ENCODE measurements at places on chromosomes 3 and 15.

GRCh38 chr3:5022187-5022965, 43.1 kb downstream of the BHLHE40 start:
- no peak for DNase-seq

GRCh38 chr15:51909584-51909983, 62.0 kb downstream of the LEO1 start:
- DNase-seq, result no peak

DNA sequence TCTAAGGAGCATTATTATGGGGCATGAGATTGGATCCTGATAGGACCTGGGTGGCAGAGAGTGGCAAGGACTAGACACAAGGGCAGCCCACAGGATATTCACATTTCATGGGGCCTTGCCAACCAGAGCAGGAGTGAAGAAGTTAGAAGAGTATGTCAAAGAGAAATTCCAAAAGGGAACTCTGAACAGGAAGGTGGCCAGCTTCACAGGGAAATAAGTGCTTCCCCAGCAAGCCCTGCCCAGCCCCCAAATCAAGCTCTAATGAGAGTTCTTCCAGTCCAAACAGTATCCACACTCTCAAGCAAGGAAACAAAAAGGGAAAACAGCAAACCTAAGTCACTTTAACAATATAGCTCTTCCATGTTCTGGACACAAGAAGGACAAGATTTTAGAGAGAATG, 130.2 kb upstream of the COL8A1 start:
- DNase-seq, result no peak

GRCh38 chr3:15953841-15954240, 156.1 kb upstream of the ANKRD28 start:
- DNase-seq, result no peak

DNA sequence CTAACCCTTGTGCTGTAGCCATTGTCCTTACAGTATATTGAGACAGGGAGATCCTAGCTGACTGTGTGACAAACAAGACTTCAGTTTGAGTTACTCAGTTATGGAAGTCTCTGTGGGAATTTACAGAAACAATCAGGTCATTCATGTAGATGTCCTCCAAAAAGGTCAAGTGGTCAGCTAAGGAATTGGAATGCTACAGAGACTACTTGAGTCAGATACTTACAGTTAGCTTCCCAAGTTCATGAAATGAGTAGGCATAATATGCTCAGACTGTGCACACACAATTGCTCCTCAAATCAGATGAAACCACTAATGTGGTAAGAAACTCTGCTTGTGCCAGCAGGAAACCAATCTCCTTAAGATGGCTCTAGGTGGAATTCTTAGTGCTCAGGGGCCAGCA, 985.7 kb downstream of the NSUN3 start:
- no peak for DNase-seq

DNA sequence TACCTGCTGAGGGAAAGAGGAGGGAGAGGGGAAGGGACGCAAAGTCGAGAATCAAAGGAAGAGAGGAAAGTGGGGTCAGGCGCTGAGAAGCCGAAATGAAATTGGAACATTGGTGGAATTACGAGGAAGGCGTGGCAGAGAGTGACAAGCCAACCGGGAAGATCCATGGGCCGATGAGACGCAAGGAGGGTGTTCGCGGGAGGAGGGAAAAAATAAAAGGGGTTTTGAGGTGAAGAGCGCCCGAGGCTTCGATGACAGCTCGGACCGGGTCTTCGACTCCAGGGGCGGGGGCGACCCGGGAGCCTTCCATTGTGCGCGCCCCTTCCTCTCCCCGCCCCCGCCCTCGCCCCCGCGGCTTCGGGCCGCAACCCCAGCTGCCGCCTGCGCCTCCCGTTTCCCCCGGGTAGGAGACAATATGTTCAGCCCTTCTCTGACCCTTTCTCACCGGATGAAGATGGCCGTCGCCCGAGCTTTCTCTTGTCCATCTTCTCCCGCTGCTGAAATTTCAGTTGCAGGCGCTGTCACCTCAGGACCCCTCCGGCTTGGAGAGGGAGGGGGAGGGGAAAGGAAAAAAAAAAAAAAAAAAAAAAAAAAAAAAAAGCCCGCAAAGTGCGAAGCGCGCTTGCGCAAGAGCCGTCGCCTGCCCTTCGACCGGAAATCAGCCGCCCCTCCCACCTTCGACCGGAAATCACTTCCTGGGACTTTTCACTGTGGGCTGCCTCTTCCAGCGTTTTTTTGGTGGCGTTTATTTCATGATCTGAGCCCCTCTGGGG, at the start of gene SENP7:
Gene SENP7, minus strand, starts transcription at position 567 of the 773 bp plus-strand sequence. Its CDS starts 82 bp downstream, at position 485.
- DNase-seq, result peak; percentile 76

GRCh38 chr3:128591738-128592426, 58.7 kb downstream of the RPN1 start:
- DNase-seq, result no peak

DNA sequence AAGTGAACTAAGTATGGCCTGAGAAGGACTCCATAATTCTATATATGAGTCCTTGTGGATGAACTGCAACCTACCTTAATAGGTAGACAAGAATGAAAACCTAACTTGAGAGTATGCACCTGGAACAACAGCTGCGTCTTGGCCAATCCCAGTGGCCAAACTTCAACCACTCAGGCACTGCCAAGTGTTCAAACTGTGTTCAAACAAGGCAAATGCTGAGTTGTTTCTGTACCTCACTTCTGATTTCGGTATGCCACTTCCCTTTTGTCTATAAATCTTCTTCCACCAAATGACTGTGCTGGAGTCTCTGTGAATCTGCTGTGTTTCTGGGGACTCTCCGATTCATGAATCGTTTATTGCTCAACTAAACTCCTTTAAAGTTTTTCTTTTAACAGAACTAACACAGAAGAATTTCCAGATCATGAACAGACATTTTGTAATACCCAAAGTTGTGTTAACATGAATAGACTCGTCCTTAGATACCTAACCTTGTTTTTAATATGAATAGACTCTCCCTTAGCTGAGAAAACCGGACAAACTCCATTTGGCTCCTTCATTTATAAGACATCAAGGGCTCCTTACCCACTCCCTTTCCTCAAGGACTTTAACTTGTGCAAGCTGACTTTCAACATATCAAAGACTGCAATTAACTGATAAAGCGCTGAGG, 4.1 kb downstream of the ZNF717 start:
- no peak for DNase-seq

DNA sequence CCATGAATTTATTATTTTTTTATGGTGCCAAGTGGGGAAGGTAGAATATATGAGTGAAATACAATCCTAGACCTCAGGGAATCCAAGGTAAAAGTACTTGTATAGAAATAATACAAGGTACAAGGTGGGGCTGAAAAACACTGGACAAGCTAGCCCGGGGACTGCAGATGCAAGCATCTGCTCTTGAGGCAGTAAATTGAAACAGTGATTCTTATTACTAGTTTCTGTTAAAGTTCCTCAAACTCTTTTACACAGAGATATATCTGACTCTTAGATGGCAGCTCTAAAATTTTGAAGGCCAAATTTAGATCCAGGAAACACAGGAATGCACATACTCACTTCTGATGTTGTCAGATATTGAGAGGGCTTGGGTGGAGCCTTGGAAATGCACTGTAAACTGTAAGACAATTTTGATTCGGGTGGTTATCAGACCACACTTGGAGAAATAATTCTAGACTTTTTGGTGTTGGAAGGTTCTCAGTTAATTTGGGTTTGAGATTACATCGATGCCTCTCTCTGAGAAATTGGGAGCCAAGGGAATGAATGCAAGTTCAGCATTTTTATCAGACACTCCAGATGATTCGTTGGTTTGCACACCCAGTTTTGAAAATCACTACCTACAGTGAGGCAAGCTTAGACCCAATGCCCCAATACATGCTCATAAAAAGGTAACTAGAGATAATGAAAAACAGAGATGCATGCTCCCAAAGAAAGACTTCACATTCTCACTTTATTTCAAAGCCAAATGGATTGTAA, 7.3 kb downstream of the TP63 start:
- no peak for DNase-seq

GRCh38 chr15:67416891-67417290, 104.0 kb upstream of the C15orf61 start:
- no peak for DNase-seq

DNA sequence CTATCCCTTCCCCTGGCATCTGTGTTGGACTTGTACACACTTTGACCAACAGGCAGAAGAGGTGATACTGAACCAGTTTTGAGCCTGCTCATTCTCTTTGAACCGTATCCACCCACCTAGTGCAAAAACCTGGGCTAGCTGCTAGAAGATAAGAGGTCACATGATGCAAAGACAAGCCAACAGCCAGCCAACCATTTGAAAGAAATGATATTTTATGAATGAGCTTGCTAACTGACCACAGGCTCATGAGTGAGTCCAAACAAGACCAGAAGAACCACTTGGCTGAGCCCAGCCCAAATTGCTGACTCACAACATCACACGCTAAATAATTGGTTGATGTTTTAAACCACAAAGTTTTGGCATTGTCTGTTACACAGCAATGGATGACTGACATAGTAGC, 74.0 kb upstream of the CTNNB1 start:
- no peak for DNase-seq

DNA sequence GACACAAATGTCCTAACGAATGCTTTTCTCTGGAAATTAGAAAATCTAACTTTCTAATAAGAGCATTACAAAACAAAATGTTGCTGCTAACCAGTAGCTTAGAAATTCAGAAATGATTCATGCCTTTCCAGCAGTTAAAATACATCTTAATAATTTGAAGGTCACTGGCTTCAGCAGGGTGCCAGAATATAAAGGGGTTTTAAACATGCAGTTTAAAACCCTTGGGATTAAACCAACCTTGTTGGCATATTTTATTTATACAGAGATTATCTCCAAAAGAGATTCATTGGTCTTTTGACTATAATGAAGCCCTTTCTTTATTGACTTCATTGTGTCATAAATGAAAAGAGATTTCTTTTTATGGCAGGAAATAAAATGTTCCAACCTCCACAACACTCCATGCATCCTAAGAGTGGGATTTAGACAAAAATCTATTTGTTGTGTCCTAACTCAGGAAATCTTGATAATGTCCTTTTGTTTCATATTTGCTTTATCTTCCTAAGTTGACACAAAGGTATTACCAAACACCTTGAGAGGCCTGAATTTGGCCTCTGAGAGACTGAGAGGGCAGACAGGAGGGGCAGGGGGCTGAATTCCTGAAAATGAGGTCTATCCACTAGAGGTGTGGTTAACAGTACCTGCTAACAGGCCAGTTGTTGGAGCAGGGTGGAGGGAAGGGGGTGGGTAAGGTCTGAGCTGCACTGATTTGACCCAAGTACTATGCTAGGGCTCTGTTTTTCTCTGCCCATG, 124.4 kb downstream of the FEZF2 start:
- no peak for DNase-seq

- DNase-seq, result peak; percentile 62
Observed at GRCh38 chr3:11060500-11061251, 68.1 kb downstream of the SLC6A1 start.

DNA sequence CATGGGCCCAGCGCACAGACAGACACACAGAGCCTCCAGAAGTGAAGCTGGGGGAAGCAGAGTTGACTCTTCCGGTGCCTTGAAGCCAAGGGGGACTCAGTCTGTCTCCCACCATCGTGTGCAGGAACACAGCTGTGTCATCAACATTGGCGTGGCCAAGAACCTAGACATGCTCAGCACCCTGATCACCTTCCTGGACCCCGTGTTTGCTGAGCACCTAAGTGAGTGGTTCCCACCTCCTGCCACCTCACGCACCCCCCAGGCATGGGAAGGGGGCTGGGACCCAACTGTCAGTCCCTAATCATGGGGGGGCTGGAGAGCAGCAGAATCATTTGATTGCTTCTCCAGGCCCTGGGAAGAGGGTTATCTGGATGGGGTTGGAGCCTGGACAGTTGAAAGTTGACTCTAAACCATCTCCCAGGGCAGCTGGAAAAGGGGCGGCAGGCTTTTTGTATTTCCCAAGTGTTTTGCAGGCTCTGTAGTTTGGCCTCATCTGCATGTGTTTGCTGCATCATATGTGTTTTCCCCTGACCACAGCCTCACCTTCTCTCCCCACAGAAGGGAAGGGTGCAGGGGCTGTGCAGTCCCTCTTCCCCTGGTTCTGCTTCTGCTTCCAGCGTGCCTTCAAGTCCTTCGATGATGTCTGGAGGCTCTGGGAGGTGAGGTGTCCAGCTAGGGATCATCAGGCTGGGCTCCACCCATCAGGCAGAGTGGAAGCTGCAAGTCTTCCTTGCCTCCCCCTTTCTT, 12.8 kb downstream of the TBC1D21 start:
- no peak for DNase-seq

GRCh38 chr3:35070088-35070487, 569.2 kb upstream of the ARPP21 start:
- no peak for DNase-seq

DNA sequence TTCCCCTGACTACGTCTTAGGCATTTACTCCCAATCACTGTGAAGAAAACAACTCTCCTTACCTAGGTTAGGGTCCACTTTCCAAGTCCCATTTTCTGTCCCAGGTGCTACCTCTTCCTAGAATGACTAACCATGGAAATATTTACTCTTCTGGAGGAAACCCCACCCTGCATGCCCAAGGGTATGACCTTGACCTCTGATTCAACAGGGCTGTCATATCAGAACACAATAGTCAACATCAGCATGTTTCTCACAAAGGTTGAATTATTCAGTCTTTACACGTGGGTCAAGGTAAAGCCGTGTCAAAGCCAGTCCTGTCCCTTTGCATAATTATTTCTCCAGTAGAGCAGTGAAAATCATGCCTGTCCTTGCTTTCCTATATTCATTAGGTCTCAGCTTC, 4.3 kb upstream of the FRMD5 start:
- DNase-seq, result no peak

- DNase-seq, result no peak
Observed at GRCh38 chr3:130992344-130992743, 34.3 kb downstream of the ASTE1 start.

DNA sequence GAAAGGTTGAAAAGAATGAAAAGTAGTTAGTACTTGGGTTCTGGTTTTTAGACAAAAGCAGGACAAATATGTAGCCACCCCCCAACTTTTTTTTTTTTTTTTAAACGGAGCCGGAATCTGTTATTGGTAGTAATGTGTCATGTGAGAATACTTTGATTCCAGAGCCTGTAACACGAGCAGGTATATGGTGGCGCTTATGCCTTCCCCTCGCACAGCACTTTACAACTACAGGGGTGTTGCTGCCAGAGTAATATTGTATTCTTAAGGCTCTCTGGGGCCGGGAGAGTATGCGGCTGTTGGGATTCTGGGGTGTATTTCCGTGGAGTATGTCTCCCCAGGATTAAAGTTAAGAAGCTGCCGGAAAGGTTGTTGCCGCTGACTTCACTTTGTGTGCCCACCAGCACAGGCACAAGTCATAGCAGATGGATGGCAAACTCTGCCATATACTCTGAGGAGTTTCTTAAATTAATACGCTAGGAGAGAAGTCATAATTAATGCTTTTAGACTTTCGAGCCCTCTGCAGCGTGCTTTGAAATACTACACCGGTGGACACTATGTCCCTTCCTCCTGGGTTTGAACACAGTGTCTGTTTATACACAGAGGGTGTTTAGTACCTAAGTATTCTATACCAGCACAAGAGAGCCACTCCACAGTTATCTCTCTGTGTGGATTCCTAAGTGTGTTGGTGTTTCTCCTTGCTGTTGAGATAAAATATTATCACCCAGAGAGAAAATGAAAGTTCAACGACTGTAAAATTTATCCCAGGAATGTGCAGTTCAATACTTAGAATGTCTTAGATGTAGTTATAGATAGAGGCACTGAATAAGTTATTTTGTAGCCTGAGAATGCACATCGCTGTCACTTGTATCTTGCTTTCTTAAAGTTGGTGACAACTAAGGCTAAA, 1.4 kb downstream of the MBNL1 start:
- DNase-seq, result no peak

GRCh38 chr15:36931434-36931833, 168.9 kb downstream of the MEIS2 start:
- no peak for DNase-seq

GRCh38 chr15:22796079-22796478, 9.6 kb downstream of the NIPA1 start:
- no peak for DNase-seq

- no peak for DNase-seq
Observed at GRCh38 chr3:74139648-74140047, 474.8 kb downstream of the CNTN3 start.
